ENCODE measurements at places on chromosomes 5 and 9.

DNA sequence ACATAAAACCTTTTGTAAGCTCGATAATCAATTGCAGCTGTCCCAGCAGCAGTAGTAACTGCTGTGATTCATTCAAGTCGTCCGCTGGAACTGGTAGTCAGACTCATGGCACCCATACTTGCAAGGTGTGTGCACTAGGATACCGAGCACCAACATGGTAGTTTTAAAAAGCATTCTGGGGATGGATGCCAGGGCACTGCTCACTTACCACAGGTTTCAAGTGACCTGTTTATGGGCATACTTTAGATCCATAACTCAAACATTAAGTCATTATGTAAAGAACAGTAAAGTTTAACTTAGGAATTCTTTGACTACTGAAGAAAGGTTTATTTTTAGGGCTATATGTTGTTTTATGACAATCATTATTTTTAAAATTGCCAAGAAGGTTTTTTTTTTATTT is 2277.6 kb downstream of the MAT2B start:
- no peaks in the 10 kb centered on the region for H3K27me3 ChIP-seq
- H3K4me3 ChIP-seq = no peak overlapping the region
- H3K36me3 ChIP-seq = no peaks in the 10 kb centered on the region
- no peak overlapping the region for H3K27ac ChIP-seq

GRCh38 chr5:3694819-3695218 is 99.2 kb downstream of the IRX1 start:
- DNase-seq = no peak
- H3K27ac ChIP-seq = no peak overlapping the region
- no peaks in the 10 kb centered on the region for H3K4me1 ChIP-seq
- no peak overlapping the region for H3K4me3 ChIP-seq

GRCh38 chr9:14133394-14133793 is 180.5 kb downstream of the NFIB start:
- no peak overlapping the region for H3K27ac ChIP-seq
- H3K36me3 ChIP-seq = no peaks in the 10 kb centered on the region
- DNase-seq = no peak
- no peaks in the 10 kb centered on the region for H3K4me1 ChIP-seq
- H3K4me3 ChIP-seq = no peak overlapping the region

DNA sequence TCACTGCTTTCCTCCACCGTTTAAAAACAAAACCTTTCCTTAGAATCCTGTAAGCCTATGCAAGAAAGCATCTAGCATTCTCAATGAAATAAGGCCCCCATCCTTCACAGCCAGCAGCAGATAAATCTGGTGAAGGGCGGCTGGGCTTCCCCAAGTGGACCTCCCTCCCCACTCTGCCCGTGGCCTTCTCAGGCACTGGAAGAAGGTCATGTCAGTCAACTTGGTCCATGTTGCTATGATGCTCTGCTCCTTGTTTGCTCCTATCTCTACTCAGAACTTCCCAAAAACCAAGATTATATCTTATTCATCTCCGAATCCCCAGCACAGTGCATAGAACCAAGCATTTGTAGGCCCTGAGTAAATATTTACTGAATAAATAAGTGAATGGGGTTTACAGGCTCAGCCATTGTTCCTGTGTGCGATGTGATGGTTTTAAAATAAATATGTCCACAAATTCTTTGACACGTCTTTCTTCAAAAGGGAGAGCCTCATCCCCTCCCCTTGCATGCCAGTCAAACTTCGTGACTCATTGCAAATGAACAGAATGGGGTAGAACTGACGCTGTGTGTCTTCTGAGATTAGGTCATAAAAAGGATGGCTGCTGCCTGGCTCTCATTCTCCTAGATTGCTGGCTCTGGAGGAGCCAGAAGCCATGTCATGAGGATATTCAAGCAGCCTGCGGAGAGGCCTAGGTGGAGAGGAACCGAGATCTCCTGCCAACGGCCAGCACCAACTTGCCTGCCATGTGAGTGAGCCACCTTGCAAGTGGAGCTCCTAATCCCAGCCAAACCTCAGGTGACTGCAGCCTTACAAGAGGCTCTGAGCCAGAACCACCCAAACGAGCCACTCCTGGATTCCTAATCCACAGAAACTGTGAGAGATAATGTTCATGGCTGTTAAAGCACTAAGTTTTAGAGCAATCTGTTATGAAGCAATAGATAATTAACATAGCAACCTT is 70.5 kb downstream of the MED27 start:
- DNase-seq = no peak
- H3K4me3 ChIP-seq = no peak overlapping the region
- peaks cover 44% of the 10 kb centered on the region for H3K4me1 ChIP-seq
- H3K36me3 ChIP-seq = peaks cover 20% of the 10 kb centered on the region
- H3K27me3 ChIP-seq = peaks cover 2% of the 10 kb centered on the region

DNA sequence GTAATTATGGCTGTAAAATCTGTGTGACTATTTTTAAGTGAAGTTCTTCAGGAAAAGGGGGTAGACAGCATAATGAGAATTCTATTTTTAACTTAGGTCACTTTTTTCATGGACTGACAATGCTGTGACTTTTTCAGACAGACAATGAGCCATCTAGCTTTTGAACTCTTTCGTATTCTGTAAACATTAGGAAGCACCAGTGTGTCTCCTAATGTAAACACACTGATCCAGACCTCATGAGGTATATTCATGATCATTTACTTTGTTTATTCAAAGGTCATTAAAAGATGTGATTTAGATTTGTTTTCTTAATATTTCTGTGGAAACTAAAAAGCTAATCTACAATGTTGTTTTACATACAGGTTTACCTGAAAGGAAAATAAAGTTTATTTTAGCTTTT is 352.6 kb downstream of the ADGRV1 start:
- H3K36me3 ChIP-seq = no peaks in the 10 kb centered on the region
- H3K27ac ChIP-seq = no peak overlapping the region

GRCh38 chr5:32258424-32258823 is 54.3 kb downstream of the MTMR12 start:
- peaks cover 50% of the 10 kb centered on the region for H3K36me3 ChIP-seq
- no peak overlapping the region for H3K4me3 ChIP-seq
- H3K27me3 ChIP-seq = no peaks in the 10 kb centered on the region
- peaks cover 19% of the 10 kb centered on the region for H3K4me1 ChIP-seq
- no peak overlapping the region for H3K27ac ChIP-seq
